Stimulated activated CD4-positive, alpha-beta T cell treated with anti-CD3 and anti-CD28 coated beads, Interleukin-2, amount 100 ng/mL, for 24 hours (primary cell): ENCODE measurements at places on chromosomes 6 and 20.

DNA sequence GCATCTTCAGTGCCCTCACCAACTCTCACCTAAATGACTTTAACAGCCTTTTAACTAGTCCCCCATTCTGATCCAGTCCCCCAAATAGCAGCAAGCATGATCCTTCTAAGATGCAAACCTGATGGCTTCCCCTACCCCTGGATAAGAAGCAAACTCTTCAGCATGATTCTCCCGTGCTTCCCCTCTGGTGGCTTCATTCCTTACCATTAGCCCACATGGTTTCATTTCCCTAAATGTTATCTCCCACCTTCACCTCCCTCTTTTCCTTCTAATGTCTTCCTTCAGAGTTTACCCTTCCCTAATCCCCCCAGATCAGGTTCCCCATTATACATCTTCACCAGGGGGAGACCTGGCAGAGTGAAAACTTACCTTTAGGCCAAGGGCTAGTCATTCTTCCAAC, 4.0 kb upstream of the RAB5IF start:
- no peak for DNase-seq

DNA sequence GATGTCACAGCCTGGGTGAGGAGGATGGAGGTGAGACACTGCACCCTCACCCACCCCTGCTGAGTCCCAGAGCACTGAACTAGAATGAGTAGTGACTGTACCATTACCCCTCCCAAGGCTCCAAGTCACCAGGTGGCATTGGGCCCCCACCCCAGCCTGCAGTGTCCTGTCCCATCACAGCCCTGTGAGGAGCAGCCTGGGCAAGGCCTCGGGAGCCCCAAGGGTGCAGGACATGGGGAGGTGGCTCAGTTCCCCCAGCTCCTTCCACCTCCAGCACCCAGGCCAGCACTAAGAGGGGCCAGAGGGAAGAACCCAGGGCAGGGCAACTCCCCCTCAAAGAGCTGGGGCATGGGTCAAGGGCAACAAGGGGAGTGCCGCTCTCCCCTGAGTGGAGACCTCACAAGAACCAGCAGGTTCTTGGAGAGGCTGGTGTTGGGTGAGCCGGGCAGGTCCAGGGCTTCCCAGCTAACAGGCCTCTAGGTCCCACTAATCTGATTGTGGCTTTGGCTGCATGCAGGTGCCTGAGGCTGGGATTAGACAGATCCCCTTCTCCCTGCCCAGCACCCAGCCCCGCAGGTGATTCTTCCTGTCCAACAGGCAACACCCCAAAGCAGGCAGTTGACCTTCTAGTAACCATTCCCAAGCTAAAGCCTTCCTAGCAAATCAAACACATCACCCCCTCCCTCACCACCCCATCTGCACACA, 2.6 kb downstream of the CST4 start:
- DNase-seq: no peak

GRCh38 chr6:484086-484745, 92.7 kb downstream of the IRF4 start:
- DNase-seq: peak; percentile 50

DNA sequence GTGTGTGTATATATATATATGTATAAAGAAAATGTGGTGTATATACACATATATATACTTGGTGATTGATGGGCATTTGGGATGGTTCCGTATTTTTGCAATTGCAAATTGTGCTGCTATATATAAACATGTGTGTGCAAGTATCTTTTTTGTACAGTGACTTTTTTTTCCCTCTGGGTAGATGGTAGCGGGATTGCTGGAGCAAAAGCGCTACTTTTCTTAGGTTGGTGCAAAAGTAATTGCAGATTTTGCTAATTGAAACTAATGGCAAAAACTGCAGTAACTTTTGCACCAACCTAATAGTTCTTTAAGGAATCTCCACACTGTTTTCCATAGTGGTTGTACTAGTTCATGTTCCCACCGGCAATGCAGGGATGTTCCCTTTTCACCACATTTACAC, 135.4 kb downstream of the AHI1 start:
- no peak for DNase-seq

DNA sequence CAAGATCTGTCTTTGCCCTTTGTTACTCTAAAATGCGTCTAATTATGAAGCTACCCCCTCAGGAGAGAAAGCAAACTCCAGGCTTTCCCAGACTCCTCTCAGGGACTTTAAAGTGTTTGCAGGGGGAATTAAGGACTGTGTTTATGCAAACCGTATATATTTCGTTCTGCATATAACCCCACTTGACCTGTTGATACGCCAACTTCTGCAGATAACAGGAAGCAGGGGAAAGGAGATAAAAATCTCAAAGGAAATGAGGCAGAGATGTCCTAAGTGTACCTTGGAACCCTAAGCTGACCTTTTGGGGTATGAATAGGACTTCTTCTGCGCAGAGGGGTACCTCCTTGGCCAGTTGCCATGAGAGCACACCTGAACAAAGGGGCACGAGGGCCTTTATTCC, 8.1 kb downstream of the SYCP2L start:
- no peak for DNase-seq

DNA sequence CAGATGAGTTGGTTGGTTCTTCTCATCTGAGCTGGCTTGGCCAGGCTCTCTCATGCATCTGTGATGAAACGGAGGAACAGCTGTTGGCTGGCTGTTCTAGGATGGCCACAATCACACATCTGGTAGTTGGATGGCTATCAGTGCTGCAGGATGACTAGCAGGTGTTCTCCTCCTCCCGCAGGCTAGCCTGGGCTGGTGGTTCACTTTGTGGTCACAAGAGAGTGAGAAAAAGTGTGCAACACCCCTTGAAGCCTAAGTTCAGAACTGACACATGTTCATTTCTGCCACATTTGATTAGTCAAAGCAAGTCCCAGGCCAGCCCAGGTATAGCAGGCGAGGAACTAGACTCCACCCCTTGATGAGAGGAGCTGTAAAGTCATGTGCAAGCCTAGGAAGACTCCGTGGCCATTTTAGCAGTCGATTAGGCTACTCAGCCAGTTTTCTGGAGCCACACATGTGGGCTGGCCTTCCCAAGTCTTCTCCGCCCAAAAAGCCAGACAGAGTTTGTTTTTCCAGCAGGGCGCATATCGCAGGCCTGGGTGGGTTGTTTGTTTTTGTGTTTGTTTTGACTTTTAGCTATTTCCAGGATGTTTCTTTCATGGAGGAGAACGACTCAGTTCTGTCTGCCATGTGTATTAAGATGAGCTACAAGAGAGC, 120.8 kb downstream of the ISM1 start:
- DNase-seq: no peak

DNA sequence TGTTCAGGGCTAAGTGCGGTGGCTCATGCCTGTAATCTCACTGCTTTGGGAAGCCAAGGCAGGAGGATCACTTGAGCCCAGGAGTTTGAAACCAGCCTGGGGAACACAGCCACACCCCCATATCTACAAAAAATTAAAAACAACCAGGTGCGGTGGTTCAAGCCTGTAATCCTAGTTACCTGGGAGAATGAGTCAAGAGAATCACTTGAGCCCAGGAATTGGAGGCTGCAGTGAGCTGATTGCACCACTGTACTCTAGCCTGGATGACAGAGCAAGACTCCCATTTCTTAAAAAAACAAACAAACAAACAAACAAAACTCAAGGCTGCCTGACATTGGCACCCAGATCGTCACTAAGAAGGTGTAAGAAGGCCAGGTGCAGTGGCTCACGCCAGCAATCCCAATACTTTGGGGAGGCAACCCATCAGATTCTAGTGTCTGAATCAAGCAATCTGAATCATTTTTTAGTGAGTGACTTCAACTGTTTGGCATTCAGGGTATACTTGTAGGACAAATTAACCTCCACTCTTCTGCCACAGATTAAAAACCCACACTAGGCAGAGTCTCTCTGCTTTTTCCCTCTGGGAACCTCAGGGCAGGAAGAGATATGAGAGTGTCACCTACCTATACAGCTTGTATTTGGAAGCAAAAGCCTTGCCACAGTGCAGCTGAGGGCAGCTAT, 6.1 kb downstream of the PLAGL2 start:
- DNase-seq: no peak

DNA sequence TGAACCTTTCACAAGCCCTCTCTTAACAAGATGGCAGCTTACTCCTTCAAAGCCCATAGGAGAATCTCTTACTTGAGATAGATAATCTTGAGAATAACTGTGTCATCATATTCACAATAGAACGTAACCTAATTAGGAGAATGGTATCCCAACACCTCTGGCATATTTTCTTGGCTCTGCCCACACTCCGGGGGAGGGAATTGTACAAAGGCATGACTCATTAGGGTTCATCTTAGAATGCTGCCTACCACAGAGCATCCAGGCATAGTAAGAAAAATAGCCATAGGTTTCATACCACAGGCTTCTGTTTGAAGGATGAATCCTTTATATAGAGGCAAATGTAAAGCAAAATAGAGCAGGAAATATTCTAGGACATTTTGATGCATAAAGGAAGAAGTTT, 1100.6 kb upstream of the CITED2 start:
- no peak for DNase-seq

DNA sequence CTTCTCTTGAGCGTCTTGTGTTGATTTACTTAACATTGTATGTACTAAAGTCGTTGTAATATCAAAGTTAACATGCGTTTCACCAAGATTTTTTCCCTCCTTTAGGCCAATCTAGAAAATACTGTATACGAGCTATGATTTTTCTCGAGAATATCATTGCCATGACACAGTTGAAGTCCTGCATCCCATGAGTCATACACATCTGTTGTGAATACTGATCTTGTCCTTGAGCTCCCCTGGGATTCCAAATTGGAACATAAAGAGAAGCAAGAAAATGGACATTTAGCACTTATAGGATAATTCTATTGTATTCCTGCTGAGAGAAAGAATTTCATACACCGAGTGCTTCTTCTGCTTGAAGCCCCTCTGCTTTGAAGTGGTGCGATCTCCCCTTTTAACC, 109.6 kb downstream of the SLC35B3 start:
- DNase-seq: no peak

- no peak for DNase-seq
Observed at GRCh38 chr6:108013787-108014439, 55.9 kb upstream of the SEC63 start.

DNA sequence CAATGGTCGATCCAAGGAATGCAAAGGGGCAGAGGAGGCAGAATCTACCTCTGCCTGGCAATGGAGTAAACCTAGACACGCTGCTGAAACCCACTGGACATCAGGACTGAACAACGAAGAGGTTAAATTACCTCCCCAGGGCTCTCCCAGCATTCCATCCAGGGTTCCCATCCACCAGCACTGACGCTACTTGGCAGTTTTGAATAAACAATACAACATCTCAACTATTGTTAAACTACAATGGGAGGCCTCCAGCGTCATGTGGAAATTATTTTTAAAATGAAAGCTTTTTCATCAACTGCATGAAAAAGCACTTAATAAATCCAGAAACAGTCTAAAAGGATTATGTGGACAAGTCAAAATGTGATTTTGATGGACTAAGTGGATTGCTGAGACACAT, 96.8 kb upstream of the NHSL1 start:
- no peak for DNase-seq

DNA sequence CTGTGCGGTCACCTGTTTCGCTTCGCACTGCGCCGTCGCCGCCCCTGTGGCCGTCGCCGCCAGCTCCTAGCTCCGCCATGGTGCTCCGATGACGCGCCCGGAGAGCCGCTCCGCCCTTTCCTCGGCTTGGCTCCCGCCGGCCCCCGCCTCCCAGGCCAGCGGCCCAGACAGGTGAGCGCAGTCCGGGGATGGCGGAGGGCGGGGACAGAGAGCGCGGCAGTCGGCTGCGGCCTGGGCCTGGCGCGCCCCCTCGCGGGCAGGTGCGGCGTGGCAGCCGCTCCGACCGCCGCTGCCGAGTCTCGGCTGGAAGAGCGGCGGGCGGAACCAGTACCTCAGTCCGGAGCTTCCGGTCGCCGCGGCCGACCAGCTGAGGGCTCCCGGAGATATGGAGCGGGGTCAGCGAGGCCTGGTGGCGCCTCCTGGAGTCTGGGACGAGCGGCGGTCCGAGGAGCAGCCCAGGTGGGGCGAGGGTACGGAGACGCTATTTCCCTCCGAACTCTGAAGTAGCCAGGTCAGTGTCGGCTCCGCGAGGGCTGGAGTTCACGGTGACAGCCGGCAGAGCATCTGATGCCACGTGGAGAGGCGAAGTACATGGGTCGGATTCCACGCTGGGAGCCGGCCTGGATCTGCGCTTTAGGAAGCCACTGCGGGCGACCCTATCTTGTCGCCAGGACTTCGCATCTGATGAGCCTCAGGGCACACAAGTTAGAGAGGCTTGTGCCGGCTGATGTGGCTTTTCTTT, at the start of gene MAP7:
Gene MAP7, minus strand, starts transcription at position 93 of the 742 bp plus-strand sequence. Its CDS starts 14 bp downstream, at position 79.
- peak; percentile 74 for DNase-seq

GRCh38 chr6:127924031-127924430, 23.2 kb upstream of the THEMIS start:
- no peak for DNase-seq

GRCh38 chr6:3791526-3792203, 40.2 kb upstream of the PXDC1 start:
- DNase-seq: no peak
